Pulmonary artery endothelial cell (primary cell): ENCODE measurements at places on chromosomes 7 and 10. TPM values are rescaled to one million over a fixed set of nuclear protein-coding genes. Genes with fewer than 3 reads are reported as not detected.
A peak's percentile ranks its signal among the peaks of the same experiment; 100 is the strongest.

GRCh38 chr7:130420943-130421578 lies 19.8 kb downstream of the CEP41 start:
- peak; percentile 40 for DNase-seq

GRCh38 chr7:105878746-105879605 lies 2.6 kb upstream of the ATXN7L1 start:
- no peak for DNase-seq

- DNase-seq, result no peak
Observed at GRCh38 chr10:36256948-36257356, 614.9 kb upstream of the FZD8 start.

- no peak for DNase-seq
Observed at GRCh38 chr7:37309493-37309892, 139.2 kb downstream of the ELMO1 start.

The CELF2 gene
- 11.5 and 12.5 TPM in 2 replicates for total RNA-seq

The RSPH10B gene
- total RNA-seq, result 0.07 and 0.13 TPM in 2 replicates
